ENCODE measurements at places on chromosomes 11 and 22.
A peak's percentile ranks its signal among the peaks of the same experiment; 100 is the strongest.

DNA sequence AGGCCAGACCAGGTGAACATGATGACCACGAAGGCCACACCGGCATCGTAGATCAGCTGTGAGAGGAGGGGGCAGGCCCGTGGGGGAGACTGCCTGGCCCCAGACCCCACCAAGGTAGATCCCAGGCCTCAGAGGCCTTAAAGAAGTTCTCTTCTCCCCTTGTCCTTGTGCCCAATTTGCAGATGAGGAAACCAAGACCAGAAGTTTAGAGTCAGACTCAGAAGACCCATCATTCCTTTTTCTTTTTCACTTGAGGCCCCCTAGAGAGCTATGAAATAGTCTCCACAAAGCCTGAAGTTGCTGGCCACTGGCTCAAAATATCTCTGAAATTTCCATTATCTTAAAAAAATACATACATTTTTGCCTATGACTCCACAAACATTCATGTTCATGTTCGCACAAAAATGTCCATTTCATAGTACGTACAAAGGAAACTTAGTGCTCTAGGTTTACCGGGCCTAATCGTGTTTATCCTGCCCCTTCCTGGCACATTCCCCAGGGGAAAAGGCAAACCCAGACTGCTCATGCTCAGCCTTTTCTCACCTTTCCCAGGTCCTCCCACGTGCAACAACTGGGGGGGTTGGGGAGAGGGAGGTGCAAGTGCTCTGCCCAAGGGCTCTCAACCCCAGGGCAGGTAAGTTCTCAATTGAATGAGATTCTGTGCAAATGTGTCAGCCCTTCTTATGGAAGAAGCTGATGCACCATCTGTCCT is 19.2 kb downstream of the SLC43A1 start:
- no peak for DNase-seq

GRCh38 chr11:132838627-132839026 is 693.7 kb downstream of the OPCML start:
- no peak for DNase-seq

DNA sequence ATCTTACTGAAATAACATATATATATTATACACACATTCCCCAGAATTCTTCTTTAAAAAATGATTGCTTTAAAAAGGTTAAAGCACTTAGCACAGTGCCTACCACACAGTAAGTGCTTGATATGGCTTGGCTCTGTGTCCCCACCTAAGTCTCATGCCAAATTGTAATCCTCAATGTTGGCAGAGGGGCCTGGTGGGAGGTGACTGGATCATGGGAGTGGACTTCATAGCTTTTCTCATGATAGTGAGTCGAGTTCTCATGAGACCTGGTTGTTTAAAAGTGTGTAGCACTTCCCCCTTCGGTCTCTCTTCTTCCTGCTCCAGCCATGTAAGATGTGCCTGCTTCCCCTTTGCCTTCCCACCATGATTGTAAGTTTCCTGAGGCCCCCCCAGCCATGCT is 6.2 kb downstream of the CRYAB start:
- DNase-seq: no peak

DNA sequence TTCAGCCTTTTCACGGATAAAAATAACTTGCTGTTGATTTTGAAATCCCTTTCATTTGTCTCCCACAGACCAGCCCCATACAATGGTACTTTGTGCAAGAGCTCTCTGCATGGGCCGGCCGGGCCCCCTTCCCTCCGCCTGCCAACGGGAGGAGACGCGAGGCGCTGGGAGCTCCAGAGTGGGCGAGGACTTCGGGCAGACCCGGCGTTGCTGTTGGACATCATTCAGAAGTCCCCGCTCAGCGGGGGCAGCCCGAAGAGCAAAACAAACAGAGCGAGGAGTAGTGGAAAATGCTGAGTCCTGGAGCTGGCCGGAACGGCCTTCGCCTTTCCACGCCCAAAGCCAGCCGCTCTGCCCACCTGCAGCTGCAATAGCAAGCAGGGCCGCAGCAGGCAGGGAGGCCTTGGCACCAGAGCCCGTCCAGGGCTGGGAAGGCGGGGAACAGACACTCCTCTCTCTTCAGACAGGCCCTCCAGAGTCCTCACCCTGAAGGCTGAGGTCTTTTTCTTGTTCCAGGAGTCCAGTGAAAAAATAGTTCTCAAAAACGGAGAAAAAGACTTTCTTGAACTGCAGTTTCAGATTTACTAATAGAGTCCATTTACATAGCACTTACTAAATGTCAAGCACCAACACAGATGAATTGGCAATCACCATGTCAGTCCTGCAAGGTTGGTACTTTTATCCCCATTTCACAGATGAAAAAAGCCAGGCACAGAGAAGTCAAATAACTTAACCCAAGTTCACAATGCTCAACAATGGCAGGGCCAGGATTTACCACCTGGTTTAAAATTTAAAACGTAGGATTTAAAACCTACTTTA is 135.5 kb downstream of the ETS1 start:
- peak; percentile 63 for DNase-seq

- no peak for DNase-seq
Measured at GRCh38 chr11:85827748-85828639, 17.1 kb upstream of the SYTL2 start.

- DNase-seq: no peak
Measured at GRCh38 chr11:69870766-69871165, 51.5 kb upstream of the FGF3 start.

GRCh38 chr22:41305646-41306045 is 4.3 kb downstream of the ZC3H7B start:
- no peak for DNase-seq

DNA sequence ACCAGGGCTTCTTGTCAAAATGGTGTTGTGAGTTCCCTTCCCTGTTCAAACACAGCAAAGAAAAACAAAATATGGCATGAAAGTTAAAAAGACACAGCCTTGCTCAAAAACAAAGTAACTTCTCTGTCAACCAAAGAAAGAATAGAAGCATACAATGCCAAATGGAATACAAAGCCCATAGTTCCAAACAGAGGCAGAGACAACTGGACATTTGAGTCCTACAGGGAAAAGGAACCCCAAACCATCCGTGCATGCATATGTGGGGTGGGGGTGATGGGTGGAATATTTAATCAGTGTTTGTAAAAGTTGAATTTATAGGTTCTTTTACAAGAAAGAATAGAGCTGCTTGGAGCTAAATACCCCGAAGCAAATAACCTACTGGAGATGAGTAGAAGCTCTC is 218.7 kb downstream of the FAM76B start:
- no peak for DNase-seq

DNA sequence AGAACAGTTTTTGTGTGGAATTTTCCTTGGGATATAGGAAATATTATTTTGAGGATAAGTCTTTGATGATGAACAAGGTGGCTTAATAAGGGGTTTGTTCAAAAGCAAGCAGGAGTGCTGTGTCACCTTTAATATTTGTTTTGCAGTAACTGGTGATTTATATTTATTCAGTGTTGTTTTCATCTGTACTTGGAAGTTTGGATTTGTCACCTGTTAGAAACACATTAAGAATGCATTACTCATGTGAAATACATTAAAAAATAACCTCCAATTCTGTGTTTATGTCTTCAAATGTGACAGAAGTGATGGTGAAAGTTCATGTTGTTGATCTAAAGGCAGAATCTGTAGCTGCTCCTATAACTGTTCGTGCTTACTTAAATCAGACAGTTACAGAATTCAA is 70.5 kb downstream of the DKK3 start:
- DNase-seq: no peak

DNA sequence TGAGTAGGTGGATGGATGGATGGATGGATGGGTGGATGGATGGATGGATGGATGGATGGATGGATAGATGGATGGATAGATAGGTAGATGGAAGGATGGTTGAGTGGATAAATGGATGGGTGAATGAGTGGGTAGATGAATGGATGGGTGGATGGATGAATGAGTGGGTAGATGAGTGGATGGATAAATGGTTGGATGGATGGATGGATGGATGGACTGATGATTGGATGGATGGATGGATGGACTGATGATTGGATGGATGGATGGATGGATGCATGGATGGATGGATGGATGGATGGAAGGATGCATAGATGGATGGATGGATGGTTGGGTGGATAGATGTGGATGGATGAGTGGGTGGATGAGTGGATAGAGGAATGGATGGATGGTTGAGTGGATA is 13.2 kb upstream of the SYT8 start:
- no peak for DNase-seq

DNA sequence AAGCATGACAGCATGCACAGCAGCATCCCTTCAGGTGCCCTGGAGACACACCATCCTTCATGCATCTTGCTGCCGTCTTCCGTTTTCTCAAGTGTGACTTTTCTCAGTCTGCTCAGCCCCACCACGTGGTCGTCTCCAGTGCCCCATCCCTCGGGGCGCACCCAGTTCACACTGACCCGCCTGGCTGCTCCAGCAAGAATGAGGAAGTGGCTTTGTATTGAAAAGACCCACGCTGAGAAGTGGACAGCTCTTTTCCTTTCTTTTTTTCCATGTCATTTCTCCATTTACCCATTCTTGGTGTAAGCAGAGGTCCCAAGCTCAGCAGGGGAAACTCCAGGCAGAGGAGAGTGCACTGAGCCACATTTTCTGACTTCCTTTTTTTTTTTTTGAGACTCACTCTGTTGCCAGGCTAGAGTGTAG is 14.5 kb downstream of the SERPINH1 start:
- no peak for DNase-seq

DNA sequence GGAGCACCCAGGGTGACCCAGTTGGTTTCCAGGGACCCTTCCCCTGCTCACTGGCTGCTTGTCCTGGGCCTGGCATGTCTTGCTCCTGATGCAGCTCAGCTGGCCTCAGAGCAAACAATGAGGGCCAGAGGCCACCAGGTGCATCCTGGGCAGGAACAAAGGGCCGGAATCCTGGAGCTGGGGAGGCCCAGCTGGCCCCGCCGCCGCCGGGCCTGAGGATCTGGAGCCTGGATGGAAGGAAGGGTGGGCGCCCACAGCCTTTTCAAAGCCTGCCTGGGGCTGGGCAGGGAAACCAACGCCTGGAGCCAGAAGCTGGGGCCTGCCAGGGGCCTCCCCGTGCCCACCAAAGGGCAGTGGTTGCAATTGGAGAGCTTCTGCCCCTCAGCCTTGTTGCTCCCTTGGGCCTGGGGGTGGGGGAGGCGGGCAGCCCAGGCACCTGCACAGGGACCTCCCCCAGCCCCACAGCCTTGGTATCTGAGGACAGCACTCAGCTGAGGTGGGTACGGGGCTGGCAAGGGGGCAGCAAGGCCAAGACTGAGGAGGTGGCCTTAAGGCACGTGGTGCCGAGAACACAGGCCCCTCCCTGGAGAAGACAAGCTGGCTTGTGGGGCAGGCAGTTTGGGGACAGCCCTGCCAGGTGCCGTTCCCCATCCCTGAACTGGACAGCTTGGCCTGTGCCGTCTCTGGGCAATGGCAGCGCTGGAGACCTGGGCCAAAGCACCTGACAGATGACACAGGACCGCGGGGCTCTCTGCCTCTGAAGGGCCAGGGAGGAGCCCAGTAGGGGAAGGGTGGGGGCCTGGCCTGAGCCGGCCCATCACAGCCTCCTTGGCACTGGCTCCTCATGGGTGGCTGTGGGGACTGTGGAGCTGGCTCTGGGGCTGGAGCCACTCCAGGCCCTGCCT is 7.1 kb upstream of the ADORA2A start:
- DNase-seq: no peak

DNA sequence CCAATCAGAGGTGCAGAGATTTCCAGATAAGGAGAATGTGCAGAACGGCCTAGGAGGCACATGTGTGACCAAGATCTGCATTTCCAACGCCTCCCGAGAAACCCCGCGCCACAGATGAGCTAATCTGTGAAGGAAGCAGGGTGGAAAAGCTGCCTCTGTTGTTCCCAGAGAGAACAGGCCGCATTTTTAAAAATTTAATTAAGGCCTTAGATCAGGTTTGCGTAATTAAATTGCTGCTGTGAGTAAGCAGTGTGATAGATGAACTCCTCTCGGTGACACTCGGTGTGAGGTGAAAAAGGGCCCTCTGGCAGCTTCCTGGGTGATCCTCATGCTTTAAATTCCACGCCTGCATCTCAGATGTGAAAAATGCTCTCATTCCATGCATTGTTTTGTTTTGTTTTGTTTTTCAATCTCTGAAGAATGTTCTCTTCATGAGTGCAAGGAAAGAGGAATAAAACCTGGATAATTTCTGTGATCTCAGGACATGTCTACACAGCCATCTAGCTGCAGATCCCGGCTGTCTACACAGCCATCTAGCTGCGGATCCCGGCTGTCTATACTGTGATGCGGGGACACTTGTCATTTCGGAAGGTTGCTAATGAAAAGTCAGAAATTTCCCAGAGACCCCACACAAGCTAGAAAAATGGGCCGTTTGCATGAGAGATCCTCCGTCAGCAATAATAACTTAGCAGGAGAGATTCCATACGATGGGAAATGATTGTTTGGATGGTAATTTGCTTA is 1398.9 kb downstream of the BRD1 start:
- DNase-seq: no peak

- DNase-seq: no peak
Measured at GRCh38 chr22:19577422-19577966, 53.3 kb upstream of the CLDN5 start.

DNA sequence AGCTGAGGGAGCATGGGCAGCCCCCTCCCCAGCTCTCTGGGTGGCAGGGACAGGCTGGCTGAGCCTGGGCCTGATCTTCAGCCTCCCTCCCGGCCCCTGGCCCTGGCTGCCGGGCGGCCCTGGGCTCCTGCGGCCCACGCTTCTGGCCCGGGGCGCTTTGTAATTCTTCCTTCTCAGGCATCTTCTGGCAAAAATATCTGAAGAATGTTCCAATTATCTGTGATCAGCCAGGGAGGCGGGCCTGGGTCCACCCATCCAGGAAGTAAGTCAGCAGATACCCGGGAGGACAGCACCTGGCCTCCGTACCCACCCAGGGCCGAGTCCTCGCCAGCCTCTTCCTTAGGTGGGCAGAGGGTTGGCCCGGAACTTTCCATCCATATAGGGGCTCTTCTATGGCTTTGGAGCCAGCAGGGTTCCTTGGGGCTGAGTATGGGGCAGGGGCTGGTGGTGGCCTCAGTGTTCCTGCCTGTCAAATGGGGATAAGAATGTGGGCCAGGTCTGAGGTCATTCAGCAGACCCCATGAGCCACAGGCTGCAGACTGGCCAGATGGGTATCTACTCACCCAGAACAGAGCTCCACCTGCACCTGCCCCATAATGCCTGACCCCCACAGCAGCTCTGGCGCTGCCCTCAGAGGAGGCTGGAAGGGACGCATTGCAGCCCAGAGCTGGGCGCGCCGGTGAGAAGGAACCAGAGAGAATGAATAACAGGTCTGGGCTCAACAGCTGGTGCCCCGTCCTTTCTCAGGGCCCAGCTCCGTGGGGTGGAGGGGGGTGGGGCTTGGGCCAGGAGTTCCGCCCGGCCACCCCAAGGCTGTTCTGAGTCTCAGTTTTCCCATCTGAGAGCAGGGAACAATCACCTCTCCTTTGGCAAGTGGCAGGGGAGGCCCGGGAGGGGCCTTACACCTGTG is 16.2 kb downstream of the WNT7B start:
- DNase-seq: no peak

- DNase-seq: no peak
Measured at GRCh38 chr11:62108017-62108750, 15.6 kb upstream of the INCENP start.

- DNase-seq: no peak
Measured at GRCh38 chr11:131889760-131890581, 519.6 kb downstream of the NTM start.

All from colonic mucosa (tissue), 4 donors.